ENCODE measurements at places on chromosomes 4 and X. TPM values are rescaled to one million over a fixed set of nuclear protein-coding genes. Genes with fewer than 3 reads are reported as not detected.

STAG2 gene
- total RNA-seq: 51.7 TPM

CD38 gene
- not detected for total RNA-seq

UGT2B7 gene
- total RNA-seq: not detected

- no peak for DNase-seq
Observed at GRCh38 chrX:124239911-124240310, 92.5 kb upstream of the TEX13D start.

DNA sequence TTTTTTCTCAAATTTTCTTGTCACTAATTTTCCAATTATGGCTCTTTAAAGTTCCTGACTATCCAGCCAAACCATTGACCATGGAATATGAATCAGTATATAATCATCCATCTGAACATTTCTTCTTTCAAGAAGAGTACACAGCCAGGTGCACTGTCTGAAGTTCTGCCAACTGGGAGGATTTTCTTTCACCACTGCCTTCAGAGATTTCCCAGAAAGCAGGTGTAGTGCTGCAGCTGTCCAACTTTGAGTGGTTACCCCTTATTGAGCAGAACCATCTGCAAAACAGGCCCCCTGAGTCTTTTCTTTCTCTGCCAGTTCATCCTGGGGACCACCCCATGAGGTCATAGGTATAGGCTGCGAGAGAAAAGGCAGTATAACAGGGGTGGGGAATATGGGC is 1213.2 kb downstream of the RAPGEF2 start:
- no peak for DNase-seq

DNA sequence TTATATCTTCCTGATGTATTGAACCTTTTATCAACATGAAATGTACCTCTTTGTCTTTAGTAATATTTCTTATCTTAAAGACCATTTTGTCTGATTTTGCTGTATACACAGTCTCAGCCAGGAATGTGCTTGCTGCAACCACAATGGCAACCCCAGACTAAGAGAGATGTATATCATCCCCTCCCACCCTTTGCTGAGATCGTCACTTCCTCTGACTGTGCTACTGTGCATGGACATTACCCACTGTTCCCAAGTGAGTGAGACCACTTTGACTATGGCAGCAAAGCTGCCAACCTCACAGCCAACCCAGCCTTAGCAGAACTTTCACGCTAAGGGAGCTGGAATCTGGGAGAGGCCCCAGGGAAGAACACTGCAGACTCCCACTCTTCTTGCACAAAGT is 46.0 kb downstream of the EIF2S3 start:
- peak; percentile 60 for DNase-seq

GRCh38 chrX:124401696-124402095 is 55.3 kb downstream of the SH2D1A start:
- no peak for DNase-seq

DNA sequence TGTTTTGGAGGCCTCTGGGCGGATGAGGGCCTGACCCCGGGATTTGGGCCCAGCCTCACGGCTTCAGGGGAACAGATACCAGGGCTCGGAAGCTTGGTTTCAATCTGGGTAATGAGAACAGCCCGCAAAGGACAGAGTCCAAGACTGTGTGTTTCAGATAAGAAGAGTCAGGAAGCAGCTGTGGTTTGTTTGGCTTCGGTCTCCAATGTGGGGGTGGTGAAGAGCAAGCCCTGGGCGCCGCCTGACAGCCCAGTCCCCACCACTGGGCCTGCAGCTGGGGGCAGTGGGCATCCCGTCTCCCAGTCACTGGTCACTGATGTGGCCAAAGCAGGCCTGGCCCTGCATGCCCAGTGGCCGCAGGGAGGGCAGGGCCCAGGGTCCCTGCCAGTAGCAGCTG is 9.1 kb downstream of the WFS1 start:
- no peak for DNase-seq

- no peak for DNase-seq
Observed at GRCh38 chrX:80792205-80792604, 17.5 kb downstream of the BRWD3 start.

DNA sequence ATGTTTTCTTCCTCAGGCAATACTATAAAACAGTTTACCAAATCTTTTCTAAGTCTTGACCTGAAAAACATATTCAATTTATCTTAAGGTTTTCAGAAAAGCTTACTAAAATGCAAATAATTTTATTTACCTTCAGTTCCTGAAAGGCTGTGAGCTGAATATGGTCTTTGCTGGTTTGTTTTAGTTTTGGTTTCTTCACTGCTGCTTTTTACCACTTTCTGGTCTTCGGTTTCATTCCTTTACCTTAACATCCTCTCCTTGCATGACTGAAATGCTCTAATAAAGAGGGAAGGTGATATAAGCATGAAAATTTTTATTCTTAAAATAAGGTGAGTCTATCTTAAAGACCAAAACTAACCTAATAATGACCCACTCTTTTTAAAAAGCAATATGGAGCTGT is 97.1 kb upstream of the NRK start:
- DNase-seq: no peak

GRCh38 chrX:53605004-53605403 is 81.5 kb downstream of the HUWE1 start:
- DNase-seq: peak; percentile 12

GRCh38 chr4:144351306-144351705 is 210.8 kb upstream of the GYPA start:
- DNase-seq: no peak
